ENCODE measurements at places on chromosomes 5 and 9.
A peak's percentile ranks its signal among the peaks of the same experiment; 100 is the strongest.

GRCh38 chr5:160054831-160055230 is 45.9 kb downstream of the TTC1 start:
- no peak for DNase-seq

DNA sequence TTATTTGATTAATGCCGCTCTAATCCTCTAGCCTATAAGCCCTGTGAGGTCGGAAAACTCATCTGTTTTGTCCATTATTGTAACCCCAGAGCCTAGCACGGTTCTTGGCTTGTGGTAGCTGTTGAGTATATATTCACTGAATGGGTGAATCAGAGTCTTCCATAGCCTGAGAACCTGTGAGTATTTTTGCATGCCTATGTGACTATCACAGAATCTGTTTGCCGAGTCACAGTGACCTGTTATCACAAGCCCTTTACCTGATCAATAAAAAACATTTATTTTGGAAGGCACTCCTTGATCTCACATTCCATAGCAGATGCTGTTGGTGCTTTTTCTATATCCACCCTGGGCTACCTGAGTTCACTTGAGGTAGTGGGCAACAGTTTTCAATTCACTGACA is 125.0 kb upstream of the STC2 start:
- DNase-seq = no peak

DNA sequence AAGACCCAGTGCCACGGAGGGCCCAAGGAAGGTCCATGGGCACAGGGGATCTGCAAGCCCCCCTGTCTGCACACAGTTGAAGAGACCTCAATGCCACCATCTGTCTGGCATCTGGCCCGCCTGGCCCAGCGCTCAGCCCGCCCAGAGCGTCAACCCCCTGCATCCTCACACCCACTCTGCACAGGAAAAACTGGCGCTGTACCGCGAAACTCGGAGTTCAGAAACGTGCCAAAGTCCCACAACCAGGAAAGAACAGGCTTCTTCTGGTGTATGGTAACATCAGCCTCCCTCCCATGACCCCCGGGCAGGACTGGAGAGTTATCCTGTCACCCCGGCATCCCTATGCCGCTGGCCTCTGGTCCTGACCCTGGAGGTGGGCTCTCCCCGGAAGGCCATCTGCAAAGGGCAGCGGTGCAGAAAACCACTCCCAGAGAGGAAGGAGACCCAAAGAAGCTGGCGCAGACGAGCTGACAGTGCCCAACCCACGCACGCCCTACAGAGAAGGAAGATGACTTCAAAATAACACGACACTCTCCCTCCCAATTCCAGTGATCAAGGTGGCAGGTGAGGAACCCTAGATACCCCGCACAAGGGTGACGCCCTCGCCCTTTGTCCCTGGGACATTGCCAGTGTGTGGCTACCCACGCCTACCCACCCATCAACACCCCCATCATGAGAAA is 18.9 kb downstream of the VAV2 start:
- no peak for DNase-seq

- no peak for DNase-seq
These were observed 100.0 kb upstream of the CXCL14 start for GRCh38 chr5:135678640-135679268.

DNA sequence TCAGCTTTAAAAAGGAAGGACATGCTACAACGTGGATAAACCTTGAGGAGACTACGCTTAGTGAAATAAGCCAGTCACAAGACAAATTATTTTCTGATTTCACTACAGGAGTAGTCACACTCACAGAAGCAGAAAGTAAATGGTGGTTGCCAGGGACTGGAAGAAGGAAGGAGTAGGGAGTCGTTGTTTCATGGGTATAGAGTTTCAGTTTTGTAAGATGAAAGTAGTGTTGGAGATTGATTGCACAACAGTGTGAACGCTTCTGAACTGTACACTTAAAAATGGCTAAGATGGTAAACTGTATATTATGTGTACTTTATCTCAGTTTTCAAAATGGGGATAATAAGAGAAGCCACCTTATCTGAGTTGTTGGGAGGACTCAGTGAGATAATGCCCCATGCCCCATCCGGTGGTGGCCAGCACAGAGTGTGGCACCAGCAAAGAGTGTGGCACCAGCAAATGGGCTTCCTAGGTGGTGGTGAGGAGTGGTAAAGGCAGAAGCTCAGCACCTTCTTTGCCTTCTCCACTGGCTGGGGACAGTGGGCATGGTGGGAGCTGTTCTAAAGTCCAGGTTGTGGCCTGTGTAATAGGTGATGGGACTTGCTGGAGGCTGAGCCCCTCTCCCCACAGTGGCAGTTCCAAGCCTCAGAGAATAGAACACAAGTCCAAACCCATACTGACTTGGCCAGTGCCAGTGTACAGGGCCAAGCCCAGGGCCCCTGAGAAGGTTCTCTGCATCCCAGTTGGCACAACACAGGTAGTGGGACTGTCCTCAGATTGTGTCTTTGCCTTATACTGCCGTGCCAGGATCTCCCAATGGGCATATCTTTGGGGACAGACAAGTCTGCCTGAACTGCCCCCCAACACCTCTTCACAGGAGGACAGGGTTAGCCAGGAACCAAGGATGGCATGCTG is 4.4 kb downstream of the SLC22A4 start:
- no peak for DNase-seq

GRCh38 chr5:78647351-78647818 is 1.2 kb downstream of the LHFPL2 start:
- no peak for DNase-seq

- DNase-seq = no peak
These were observed 587.4 kb downstream of the PRELID2 start for GRCh38 chr5:145247745-145248040.

- no peak for DNase-seq
These were observed 287.2 kb downstream of the CTNND2 start for GRCh38 chr5:11617080-11617479.

DNA sequence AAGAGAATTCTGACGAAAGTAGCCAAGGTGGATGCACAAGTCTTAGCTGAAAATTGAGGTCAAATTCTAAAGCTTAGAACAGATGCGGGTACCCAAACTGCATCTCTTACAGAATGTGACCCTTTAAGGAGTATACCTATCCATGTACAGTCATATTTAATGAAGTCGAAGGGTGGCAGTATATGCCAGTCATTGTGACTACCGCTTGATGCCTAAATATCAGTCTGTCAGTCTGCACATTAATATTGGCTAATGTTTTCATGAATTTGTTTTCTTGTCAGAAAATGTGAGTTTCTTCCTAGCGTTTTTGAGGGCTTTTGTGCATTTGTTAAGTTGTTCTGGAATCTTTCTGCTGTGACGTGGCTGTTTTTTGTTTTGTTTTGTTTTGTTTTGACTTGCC is 264.5 kb upstream of the ELAVL2 start:
- DNase-seq = no peak

DNA sequence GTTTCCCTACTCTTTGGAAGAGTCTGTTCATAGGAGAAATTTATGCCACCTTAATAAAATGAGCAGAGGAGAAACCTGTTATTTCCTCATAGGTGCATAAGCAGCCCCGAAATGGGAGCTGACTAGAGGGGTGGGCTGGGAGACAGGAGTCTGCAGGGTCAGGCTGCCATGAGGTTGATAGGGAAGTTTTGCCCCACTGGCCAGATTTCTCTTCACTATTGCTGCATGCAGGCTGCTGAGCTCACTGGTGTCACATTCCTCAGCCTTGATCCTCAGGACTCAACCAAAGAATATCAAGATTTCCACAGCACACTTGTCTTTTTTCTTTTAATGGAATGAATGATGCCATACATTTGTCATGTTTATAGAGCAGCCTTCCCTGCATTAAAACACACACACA is 60.7 kb downstream of the BHMT start:
- no peak for DNase-seq

- no peak for DNase-seq
These were observed 100.4 kb downstream of the GAPVD1 start for GRCh38 chr9:125361837-125362531.

DNA sequence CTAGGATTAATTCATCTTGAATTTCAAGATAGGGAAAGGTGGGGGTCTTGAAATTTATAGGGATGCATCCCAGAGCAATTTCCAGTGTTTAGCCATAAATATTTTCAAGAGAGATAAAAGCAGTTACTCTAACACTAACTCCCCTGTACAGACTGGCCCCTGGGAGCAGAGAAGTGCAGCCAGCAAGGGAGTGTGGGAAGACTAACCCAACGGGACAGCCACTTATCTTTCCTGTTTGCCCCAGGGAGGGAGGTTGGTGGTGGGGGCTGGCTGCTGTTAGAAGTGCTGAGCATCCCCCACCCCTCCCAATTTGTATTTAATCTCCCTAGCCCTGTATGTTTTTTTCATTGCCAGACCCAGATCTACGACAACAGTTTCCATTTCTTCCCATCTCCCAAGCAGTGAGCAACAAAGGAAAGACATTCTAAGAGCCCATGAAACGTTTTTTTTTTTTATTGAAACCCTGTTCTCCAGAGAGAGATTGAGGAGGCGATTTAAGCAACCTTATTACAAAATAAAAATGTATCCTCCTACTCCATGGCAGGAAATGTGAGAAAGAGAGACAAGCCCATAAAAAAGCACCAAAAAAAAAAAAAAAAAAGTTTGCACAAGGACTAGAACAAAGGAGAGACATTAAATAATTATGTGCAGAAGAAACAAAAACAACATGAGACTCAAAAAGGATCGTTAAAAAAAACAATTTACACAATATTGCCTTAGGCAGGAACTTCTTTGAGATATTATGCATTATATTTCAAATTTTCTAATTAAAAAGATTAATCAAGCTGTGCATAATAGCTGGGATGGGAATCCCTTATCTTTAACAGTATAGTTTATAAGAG is 343.4 kb downstream of the ARHGEF28 start:
- no peak for DNase-seq

GRCh38 chr9:133518200-133518599 is 6.6 kb downstream of the MYMK start:
- peak; percentile 14 for DNase-seq

- no peak for DNase-seq
These were observed 54.1 kb downstream of the MRPS30 start for GRCh38 chr5:44862808-44863207.

- DNase-seq = no peak
These were observed 76.6 kb downstream of the ZNF618 start for GRCh38 chr9:113952676-113953075.

DNA sequence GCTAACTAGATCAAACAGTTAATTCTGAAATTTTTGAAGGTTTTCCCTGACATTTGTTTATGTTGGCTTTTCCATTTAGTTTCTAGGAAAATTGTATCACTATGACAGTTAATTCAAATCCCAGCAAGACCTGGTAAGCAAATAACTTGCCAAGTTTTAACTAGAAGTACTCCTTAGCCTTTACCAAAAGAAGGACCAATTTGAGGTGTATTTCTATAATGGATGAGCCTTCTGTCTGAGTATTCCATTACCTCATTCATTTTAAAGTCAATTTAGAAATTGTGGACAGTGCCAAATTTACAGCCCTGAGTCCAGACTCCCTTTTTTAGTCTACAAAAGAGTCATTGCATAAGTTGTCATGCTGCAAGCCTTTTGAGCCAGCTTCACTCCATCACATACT is 687.6 kb downstream of the CETN3 start:
- DNase-seq = no peak

GRCh38 chr9:74777136-74777879 is 110.4 kb downstream of the TRPM6 start:
- DNase-seq = peak; percentile 10

DNA sequence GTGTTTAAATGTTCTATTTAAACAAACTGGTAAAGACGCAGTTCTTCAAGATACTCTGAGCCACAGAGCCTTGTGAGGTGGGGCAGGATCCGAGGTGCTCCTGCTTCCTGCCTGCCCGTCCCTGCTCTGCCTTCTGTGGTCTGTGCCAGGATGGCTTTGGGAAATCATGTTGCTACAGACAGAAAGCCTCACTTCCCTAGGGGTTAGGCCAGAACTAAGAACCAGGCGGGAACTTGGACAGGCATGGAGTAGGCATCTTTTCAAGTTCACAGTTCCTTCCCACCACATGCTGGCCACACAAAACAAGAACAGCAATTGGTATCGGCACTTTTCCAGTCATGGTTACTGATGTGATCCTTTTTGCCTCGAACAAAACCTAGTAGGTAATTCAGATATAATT is 67.7 kb upstream of the SPOCK1 start:
- DNase-seq = no peak

DNA sequence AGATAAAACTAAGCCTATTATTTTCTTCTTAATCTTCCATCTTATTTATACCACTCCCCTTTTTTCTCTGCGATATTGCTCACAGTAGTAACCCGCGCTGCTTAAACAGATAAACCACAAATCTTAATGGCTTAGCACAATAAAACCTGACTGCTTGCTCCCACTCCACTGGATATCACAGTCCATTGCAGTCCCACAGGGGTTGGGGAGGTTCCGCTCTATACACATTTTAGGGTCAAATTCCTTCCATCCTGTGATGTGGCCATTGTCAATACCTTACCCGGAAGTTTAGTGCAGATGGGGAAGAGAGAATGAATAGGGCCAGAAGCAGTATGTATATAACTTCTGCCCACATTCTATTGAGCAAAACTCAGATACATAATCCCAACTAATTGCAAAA is 193.7 kb downstream of the RAB3C start:
- DNase-seq = no peak

- no peak for DNase-seq
These were observed 165.5 kb downstream of the PIK3R1 start for GRCh38 chr5:68381060-68381459.

DNA sequence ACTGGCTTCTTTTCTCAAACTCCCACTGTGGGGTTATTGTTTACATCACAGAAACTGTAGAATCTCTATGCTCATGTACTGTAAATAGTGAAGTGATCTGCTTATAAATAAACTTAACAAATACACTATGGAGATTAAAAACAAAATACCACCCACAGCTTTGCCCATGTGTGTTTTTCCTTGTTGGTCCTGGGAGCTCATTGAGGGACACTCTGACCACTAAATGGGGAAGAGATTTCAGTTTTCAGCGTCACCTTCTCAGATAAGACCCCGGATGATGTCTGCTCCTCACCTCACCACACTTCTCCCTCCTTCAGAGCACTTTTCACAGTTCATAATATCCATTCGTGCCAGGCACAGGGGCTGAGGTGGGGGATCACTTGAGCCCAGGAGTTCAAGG is 89.7 kb downstream of the PDE6A start:
- DNase-seq = no peak

DNA sequence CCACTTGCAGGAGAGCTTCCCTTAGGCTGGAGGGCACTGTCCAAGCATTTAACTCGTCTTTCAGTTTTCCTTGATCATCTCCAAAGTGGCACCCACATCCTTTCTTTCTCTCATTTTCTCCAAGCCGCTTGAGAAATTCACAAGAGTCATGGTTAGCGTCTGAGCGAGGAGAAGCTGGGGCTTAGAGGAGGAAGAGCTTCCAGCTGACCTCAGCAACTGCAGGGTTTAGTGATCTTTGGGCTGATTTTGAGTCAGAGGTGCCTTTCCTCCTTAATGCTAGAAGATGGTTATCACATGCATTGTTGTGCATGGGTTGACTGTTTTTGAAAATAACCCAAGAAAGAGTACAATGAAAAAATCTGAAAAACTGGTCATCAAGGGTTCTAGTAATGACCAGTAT is 134.7 kb downstream of the GADD45G start:
- DNase-seq = no peak

All from NCI-H2171 (cell line).